ENCODE measurements at places on chromosomes 5 and 9.

DNA sequence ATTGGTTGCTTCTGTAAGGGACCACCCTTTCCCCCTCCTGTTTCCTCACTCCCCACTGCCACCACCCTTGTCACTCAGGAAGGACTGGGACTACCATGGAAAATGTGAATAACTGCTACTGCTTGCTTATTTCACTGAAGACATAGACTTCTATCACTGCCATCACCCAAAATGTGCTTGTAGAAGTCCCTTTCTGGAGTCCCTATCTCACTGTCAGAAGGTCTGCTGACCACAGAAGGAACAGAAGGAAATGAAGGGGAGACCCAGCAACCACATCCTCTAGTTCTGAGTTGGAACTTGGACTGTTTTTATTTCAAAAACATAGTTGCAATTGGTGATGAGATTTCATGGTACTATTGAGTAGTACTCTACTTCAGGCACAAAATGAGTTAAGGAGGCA, 122.5 kb downstream of the NPR3 start:
- DNase-seq, result peak; percentile 49

GRCh38 chr5:127296321-127296720, 5.7 kb downstream of the MEGF10 start:
- DNase-seq, result no peak

- no peak for DNase-seq
Observed at GRCh38 chr9:34001298-34001697, 47.4 kb downstream of the UBAP2 start.

DNA sequence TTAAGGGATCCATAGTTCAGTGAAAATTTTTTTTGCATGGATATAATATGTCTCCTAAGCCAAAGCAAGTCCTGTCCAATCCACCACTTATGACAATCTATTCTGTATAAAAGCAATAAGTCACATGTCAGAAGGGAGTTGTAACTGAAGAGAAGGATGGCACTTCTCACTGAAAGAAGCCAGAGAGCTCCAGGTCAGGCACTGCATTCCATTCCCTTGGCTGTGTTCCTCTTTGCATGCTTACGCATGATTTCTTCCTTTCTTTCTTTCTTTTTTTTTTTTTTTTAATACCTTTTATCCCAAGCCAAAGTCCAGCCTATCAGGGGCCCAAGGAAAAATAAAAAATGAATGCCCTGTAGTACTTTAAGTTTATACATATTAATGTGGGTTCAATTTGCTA, 39.8 kb downstream of the MAMDC2 start:
- DNase-seq, result no peak

GRCh38 chr5:124902097-124902821, 155.8 kb upstream of the ZNF608 start:
- DNase-seq, result peak; percentile 37
